ENCODE measurements at places on chromosomes 6 and 20.

GRCh38 chr6:137700751-137701477 lies 166.1 kb upstream of the TNFAIP3 start:
- DNase-seq = no peak

- DNase-seq = no peak
These were observed 548 bp upstream of the HLA-DRA start for GRCh38 chr6:32439139-32439538.

DNA sequence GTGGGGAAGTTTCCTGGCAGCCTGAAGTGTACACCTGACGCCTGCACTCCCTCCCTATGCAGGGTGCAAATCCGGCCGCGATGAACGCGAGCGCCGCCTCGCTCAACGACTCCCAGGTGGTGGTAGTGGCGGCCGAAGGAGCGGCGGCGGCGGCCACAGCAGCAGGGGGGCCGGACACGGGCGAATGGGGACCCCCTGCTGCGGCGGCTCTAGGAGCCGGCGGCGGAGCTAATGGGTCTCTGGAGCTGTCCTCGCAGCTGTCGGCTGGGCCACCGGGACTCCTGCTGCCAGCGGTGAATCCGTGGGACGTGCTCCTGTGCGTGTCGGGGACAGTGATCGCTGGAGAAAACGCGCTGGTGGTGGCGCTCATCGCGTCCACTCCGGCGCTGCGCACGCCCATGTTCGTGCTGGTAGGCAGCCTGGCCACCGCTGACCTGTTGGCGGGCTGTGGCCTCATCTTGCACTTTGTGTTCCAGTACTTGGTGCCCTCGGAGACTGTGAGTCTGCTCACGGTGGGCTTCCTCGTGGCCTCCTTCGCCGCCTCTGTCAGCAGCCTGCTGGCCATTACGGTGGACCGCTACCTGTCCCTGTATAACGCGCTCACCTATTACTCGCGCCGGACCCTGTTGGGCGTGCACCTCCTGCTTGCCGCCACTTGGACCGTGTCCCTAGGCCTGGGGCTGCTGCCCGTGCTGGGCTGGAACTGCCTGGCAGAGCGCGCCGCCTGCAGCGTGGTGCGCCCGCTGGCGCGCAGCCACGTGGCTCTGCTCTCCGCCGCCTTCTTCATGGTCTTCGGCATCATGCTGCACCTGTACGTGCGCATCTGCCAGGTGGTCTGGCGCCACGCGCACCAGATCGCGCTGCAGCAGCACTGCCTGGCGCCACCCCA lies 1.2 kb downstream of the GPR6 start:
- DNase-seq = no peak

DNA sequence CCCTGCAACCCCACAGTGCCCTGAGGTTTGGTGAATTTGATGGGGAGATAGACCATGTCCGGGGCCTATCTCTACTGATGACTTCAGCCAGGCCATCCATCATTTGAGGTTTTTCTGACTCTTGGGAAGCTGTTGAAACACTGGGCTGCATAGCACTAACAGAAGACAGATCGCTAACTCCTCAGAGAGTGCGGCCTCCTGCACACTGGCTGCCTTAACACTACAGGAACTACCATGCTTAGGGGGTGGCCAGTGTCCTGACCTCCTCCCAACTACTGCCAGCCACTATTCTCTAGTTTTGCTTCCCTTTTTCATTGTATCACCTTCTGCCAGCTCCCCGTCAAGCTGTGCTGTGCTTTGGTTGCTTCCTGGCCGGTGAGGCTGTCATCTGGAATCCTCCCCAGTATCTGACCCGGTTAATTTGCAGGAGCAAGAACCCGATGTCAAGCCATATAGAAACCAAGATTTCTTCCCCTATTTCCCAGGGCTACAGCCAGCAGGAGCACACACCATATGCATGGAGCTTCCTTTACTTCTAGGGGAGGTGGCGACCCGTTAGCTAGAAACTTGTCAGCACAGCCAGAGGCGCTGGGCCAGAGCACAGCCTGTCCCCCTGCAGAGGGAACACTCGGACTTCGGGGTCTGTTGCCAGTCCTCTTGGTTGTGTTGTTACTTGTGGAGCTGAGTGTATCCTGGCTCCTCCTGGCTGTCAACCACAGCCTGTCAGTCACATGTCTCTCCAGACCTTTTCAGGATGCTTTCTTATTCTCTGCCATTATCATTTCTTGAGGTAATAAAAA lies 57.3 kb upstream of the TRAF3IP2 start:
- DNase-seq = no peak

DNA sequence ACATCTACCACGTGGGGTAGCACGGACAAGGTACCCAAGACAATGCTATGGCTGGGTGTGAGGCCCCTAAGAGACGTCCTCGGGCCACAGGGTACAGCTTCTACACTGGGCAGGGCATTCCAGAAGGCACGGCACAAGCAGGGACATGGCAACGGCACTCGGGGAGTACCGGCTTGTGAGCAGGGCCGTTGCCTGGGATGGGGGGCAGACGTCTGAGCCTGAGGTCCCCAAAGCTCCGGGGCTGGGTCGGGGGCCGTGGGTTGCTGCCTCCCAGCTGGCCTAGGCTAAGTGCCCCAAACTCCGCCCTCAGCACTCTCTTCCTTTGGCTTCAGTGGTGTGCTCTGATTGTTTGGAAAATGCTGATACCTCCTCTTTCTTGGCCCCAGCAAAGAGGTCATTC lies 110.6 kb downstream of the SULF2 start:
- no peak for DNase-seq

DNA sequence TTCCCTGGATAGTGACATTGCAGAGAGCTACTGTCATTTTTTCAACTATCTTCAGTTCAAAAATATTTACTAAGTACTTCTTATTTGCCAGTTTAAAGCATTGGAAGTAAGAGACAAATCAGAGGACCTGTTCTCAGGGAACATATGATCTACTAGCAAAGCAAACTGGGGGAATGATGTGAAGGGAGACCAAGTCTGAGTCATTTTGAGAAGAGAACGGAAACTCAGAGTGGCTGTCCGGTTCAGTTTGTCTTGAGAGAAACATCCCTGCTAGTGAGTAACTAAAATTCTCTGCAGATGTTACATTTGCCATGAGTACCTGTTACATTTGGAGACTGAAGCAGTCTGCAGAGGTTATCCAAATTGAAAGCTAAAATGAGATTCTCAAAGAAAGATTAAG lies 118.3 kb downstream of the KCNQ5 start:
- DNase-seq = no peak

- no peak for DNase-seq
These were observed at the start of gene TREM2 for GRCh38 chr6:41162687-41163418. TREM2 (minus strand) TSS chr6:41163116; CDS start chr6:41163082, 34 bp downstream.

DNA sequence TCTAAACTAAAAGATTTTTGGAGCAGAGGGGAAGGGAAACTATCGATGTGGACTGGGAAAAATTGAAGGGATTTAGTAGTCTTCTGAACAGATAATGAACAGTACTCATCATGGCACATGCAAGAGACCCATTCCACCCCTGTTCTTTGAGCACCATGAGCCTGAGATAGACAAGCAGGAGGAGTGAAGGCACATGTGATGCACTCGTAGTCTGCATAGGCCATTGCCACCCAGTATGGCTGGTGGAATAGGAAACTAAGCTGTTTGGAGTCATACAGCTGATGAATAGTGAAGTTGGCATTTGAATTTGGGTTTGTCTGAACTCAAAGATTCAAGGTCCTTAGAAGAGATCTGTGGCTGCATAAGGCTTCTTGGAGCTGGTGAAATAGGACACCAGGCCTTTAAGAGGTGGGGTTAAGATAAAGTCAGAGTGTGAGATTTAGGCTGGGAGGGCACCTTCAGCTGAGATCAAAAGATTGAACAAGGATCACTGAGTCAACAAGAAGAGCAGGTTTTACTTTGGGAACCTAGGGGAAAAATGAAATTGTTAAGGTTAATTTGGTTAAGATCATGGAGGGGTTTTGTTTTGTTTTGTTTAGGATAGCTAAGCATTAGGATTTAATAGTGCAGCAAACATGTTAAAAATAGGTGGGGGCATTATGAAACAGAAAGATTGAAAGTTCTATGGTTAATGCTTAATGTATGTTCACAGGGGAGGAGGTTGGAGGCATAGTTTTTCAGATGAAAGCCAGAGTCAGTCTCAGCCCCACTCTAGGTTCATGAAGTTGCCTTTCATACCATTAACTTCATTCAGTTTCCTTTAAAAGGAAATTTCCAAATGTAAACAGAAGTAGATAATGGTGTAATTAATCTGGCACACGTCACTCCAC lies 148.8 kb downstream of the ARID1B start:
- no peak for DNase-seq

- DNase-seq = no peak
These were observed 22.5 kb upstream of the PTGIS start for GRCh38 chr20:49590163-49591017.

DNA sequence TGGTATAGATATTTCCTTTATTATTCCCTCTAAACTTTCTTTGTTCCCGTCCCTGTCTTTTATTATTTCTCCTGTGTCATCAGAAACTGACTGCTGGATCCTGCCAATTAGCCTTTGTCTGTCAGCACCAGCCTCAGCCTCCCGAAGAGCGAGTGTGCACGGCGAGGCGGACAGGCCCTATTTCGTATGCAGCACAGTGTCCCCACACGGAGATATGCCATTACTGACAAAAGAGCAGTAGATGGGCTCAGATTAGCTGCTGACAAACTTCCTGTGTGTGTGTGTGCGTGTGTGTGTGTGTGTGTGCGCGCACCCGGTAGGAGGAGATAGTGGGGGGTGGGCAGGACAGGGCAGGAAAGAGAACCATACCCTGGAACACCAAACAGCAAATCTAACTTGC lies 99.5 kb upstream of the ZFP64 start:
- no peak for DNase-seq

DNA sequence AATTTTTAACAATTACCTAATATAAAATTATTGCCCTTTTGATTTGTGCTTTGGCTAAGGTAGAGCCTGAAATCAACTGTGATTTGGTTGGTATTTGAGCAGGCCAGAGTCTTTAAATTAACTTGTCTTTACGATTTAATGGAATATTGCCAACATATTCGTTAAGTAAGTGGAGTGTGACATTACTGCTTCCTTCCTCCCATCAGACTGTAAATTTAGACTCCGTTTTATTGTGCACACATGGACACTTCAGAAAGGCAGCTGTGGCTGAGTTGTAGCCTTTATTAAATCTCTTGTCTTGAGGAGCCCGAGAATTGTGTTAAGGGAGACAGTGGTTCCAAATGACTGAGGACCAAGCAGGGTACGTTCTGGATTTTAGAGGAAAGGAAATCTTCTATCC lies 57.4 kb downstream of the CAP2 start:
- no peak for DNase-seq

DNA sequence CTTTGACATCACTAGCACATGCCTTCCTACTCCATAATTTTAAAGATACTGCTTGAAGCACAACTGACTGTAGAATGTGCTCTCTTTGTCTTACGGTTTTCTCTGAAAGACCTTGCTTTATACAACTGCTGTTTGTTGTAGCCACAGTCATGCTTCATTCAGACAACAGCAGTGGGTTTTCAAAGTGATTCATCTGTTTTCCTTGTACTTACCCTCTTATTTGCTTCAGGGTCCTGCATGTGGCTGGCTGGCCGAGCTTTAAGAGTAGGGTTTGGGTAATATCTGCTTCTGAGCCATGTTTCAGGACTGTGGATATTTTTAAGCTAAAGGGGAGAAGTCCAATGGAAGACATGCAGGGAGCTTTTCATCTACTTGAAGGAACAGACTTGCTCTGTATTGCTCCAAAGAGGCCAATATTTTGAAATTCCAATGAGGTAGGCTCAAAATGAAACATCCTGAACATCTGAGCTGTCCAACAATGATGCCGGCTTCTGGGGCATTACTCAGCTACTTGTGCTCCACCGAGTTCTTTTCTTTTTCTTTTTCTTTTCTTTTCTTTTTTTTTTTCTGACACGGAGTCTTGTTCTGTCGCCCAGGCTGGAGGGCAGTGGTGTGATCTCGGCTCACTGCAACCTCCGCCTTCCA lies 160.2 kb upstream of the SGK1 start:
- no peak for DNase-seq

GRCh38 chr20:41872930-41873329 lies 254.8 kb upstream of the CHD6 start:
- no peak for DNase-seq

DNA sequence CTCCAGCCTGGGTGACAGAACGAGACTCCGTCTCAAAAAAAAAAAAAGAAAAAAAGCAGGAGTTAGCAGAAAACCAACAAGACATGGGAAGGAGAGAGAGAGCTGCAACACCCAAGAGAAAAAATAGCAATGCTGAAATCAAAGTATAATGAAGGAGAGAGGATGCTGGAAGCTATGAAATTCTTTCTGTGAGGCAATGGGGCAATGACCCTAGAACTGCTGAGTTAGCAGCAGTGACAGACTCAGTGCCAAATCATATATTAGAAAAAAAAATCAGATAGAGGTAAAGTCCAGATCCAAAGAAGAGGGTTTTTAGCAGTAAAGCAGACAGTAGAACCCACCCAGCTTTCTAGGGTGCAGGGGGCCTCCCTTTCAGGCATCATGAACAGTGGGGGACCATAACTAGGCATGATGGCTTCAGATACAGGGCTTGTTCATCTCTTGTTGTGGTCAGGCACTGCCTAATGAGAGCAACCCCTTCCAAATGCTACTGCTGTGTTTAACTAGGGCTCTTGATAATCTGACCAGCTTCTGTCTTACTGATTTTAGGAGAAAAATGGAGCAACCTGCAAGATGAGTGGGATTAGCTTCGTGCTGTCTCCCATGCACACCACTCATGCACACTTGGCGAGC lies 26.9 kb downstream of the SLC17A2 start:
- no peak for DNase-seq

Data from stimulated activated CD4-positive, alpha-beta T cell treated with anti-CD3 and anti-CD28 coated beads, Interleukin-1b, Interleukin-23, amount 100 ng/mL, for 1 hour (primary cell).